ENCODE measurements at places on chromosomes 6 and 20. TPM values are rescaled to one million over a fixed set of nuclear protein-coding genes. Genes with fewer than 3 reads are reported as not detected.

DNA sequence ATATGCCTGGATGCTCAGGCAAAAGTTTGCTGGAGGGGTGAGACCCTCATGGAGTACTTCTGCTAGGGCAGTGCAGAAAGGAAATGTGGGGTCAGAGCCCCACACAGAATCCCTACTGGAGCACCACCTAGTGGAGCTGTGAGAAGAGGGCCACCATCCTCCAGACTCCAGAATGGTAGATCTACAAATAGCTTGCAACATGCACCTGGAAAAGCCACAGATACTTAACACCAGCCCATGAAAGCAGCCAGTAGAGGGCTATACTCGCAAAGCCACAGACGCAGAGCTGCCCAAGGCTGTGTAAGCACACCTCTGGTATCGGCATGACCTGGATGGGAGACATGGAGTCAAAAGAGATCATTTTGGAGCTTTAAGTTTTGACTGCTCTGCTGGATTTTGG lies 60.7 kb upstream of the GJE1 start:
- no peaks in the 10 kb centered on the region for H3K27me3 ChIP-seq
- no peak overlapping the region for H3K4me3 ChIP-seq
- H3K27ac ChIP-seq = no peak overlapping the region
- no peak for DNase-seq

DNA sequence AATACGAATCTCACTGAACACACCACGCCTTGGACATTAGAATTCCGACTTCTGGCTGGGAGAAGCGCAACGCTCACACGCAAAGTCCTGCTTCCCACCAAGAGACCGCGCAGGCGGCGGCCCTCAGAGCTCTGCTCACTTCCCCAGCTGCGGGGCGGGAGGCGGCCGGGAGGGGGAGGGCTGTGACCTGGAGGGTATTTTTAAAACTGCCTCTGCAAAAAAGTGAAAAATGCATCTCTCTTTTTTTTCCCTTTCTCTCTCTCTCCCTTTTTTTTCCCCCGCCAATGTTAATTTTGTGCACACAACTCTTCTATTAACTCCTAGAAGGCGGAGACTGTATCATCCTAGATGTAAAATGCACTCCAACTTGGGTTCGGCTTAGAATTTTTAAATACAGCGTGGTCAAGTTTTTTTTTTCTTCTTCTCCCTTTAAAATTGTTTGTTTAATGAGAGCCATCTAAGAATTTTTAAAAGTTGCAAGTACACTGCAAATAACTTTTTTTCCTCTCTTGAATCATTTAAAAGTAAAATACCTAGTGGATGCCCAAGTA lies 66.4 kb downstream of the STX11 start:
- no peaks in the 10 kb centered on the region for H3K36me3 ChIP-seq
- peaks cover 37% of the 10 kb centered on the region for H3K4me1 ChIP-seq
- DNase-seq = no peak

DNA sequence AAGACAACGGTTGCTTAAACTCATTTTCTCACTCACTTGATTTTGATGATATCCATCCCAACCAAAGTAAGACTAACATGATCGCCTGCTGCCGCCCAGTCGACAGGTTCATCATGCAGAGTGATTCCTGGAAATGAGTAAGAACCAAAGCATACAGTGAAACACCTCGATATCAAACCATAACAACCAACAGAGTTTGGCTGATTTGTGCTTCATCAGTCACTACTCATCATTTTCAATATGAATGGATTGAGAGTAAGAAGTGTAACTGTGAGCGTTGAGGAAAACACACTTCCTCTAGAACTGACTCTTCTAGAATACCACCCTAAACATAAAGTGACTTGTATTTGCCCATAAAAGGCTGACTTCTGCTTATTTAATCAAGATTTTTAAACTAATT lies 29.2 kb upstream of the ALDH8A1 start:
- no peaks in the 10 kb centered on the region for H3K27me3 ChIP-seq
- no peak overlapping the region for H3K4me3 ChIP-seq
- H3K36me3 ChIP-seq = peaks cover 27% of the 10 kb centered on the region
- DNase-seq = no peak
- no peak overlapping the region for H3K27ac ChIP-seq
- no peaks in the 10 kb centered on the region for H3K4me1 ChIP-seq

GRCh38 chr6:39818695-39819094 lies 26.5 kb downstream of the DAAM2 start:
- peak overlapping the region; percentile 68 for H3K27ac ChIP-seq
- H3K36me3 ChIP-seq = peaks cover 11% of the 10 kb centered on the region
- no peak for DNase-seq
- peaks cover 80% of the 10 kb centered on the region for H3K4me1 ChIP-seq

DNA sequence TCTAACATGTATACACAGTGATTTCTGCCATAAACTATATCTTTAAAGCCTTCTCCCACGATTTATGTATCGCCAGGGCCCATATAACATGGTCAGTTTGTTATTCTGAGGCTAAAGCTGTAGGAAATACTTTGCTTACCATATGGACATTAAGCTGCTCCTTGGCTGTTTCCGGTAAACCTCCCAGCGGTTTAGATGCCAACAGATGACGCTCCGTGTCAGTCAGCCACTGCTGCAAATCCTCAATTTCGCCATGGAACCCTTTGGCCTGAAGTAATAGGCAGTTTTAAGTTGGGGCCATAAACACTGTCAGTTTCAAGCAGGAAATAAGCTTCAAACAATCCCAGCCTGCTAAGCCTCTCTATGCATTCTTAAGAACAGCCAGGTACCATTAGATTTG lies 145.4 kb downstream of the DST start:
- H3K27ac ChIP-seq = no peak overlapping the region
- H3K36me3 ChIP-seq = peaks cover 25% of the 10 kb centered on the region
- no peak for DNase-seq
- peaks cover 17% of the 10 kb centered on the region for H3K4me1 ChIP-seq
- no peaks in the 10 kb centered on the region for H3K27me3 ChIP-seq
- no peak overlapping the region for H3K4me3 ChIP-seq

DNA sequence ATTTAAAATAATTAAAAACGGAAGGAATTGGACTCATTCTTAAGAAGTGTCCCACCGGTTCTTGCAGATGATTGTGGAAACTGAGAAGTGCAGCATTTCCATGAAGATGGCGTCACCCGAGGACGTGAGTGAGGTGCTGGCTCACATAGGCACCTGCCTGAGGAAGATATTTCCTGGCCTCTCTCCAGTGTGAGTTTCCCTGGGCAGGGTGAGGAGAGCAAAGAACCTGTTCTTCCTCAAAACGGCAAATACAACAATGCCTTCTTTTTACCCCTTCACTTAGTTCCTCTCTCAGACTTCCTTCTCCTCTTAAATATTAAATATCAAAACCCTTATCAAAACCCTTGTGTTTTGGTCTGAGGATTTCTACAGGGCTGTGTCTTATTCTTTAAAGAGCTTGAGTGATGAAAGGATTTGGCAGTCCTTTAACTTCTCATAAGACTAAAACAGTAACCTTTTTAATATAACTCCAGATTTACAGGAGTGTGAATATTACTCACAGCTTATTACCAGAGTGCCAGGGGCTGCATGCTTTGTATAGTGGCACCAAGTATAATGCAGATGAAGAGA lies 156.3 kb downstream of the CARMIL1 start:
- no peak for DNase-seq
- no peaks in the 10 kb centered on the region for H3K36me3 ChIP-seq
- H3K4me3 ChIP-seq = no peak overlapping the region
- H3K4me1 ChIP-seq = peaks cover 2% of the 10 kb centered on the region
- no peak overlapping the region for H3K27ac ChIP-seq
- no peaks in the 10 kb centered on the region for H3K27me3 ChIP-seq

DNA sequence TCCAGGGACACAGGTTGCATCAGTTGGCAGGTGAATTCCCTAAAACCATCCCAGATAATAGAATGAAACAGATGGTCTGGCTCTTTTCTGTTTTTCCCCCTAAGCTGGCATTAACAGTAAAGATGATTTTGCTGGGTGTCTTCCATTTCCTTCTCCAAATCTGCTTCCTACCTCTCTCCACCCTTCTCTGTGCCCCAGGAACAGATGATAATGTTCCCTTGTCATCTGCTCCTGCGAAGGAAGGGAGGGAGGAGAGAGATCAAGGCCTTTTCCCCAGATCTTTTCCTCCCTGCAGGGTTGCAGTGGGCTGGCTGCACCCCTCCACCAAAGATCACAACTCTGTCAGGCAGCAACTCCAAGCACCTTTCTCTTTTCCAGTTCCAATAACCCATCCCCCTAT lies 156.5 kb upstream of the PRDM1 start:
- no peaks in the 10 kb centered on the region for H3K36me3 ChIP-seq
- no peak overlapping the region for H3K4me3 ChIP-seq
- no peak overlapping the region for H3K27ac ChIP-seq

DNA sequence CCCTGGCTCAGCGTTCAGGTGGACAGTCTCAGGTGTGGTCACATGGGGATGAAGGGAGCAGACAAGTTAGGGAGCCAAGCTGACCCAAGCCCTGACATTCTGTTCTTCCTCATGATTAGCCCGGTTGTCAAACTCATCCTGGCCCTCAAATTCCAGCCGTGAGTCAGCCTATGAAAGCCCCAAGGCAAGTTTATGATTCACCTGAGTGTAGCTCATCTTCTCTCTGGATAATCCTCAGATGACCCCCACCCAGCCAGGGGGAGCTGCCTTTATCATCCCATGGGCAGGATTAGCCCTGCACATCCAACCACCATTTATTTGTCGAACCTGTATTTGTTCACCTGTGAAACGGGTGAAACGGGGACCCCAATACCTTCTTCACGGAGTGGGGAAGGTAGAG lies 161.9 kb downstream of the DHX35 start:
- no peak for DNase-seq
- H3K4me3 ChIP-seq = no peak overlapping the region
- H3K27me3 ChIP-seq = peaks cover 32% of the 10 kb centered on the region
- H3K36me3 ChIP-seq = no peaks in the 10 kb centered on the region
- no peak overlapping the region for H3K27ac ChIP-seq

DNA sequence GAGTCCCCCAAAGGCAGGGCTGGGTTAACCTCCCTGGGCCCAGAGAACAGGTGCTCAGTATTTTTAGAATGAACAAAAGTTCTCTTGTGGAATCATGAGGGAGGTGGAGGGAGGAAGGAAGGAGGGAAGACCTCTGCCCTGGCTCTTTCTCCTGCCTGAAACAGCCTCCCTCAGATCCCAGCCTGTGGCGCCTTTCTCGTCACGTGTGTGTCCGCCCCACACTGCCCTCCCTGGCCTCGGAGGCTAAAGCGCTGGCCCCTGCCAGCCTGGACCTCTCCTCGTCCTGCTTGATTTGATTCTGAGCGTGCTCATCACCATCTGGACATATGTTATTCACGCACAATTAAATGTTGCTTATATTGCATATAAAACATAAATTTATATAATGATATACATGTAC lies 40.9 kb downstream of the PHACTR3 start:
- H3K27ac ChIP-seq = no peak overlapping the region
- H3K27me3 ChIP-seq = peaks cover 6% of the 10 kb centered on the region

GRCh38 chr6:90461383-90461782 lies 125.5 kb downstream of the MAP3K7 start:
- no peak for DNase-seq
- no peaks in the 10 kb centered on the region for H3K27me3 ChIP-seq
- no peak overlapping the region for H3K27ac ChIP-seq
- no peaks in the 10 kb centered on the region for H3K36me3 ChIP-seq
- no peak overlapping the region for H3K4me3 ChIP-seq
- H3K4me1 ChIP-seq = peaks cover 5% of the 10 kb centered on the region

DNA sequence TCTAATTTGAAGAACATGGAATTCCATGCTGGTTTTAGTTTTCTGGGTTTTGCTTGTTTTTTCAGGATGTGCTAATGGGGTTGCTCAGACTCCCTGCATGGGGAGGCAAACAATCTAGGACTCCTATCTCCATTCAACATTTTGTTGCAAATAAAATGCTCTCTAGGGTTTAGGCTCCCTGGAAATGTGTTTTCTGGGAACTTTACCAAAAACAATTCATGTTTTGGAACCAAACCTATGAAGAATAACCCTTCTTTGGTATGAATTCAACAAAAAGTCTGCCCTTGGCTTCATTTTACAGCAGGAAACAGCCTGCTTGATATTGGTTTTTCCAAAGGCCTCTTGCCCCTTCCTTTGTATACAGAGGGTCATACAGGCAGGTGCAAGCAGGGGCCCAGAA lies 217.7 kb downstream of the FOXA2 start:
- H3K27me3 ChIP-seq = peaks cover 6% of the 10 kb centered on the region
- no peak overlapping the region for H3K4me3 ChIP-seq
- H3K36me3 ChIP-seq = no peaks in the 10 kb centered on the region
- no peak for DNase-seq
- H3K4me1 ChIP-seq = no peaks in the 10 kb centered on the region

DNA sequence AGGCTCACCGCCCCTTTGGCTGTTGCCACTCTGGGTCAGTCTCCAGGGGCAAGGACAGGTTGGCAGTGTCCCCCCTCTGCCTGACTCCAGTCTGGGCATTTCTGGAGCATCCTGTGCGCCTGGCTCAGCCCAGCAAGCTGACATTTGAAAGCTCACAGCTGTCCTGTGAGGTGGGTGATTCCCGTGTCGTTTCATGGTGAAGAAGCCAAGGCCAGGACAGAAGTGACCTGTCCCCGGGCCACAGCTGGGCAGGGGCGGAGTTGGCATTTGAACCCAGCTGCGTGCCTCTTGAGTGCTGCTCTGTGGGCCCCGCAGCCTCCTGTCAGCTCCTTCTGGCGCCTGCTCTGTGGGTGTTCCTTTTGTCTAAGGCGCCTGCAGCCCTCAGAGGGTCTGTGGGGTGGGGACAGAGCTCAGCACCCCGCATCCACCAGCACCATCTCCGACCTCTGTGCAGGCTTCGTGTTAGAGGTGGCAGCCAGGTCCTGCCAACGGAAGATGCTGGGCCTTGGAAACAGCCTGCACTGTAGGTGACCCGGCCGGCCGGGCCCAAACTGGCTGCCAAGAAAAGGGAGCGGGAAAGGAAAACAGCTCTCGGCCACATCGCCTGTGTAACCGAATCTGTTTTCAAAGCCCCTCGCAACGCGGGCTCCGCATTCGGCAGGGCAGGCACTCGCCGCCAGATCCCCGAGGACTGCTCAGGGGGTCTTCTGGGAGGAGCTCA lies 5.8 kb upstream of the GATA5 start:
- H3K36me3 ChIP-seq = no peaks in the 10 kb centered on the region
- H3K4me1 ChIP-seq = peaks cover 3% of the 10 kb centered on the region
- no peak for DNase-seq
- peaks cover 48% of the 10 kb centered on the region for H3K27me3 ChIP-seq

The RNF182 gene
- total RNA-seq = 5.3 TPM

The KHDC1 gene
- total RNA-seq = 4.0 TPM

The ANKRD66 gene
- total RNA-seq = not detected

The UNC5CL gene
- total RNA-seq = 0.36 TPM

The FOXC1 gene
- total RNA-seq = 125 TPM

The MAP7 gene
- 0.77 TPM for total RNA-seq

The MRPL18 gene
- 70.6 TPM for total RNA-seq

The TRIM40 gene
- total RNA-seq = not detected

The FRK gene
- total RNA-seq = 1.1 TPM

Data from chondrocyte (in vitro differentiated cells).